HFFc6 (cell line): ENCODE measurements at places on chromosomes 11 and 22. TPM values are rescaled to one million over a fixed set of nuclear protein-coding genes. Genes with fewer than 3 reads are reported as not detected.
A peak's percentile ranks its signal among the peaks of the same experiment; 100 is the strongest.

The AGBL2 gene
- 0.63 to 1.1 TPM (median 0.87 TPM) in 3 replicates for total RNA-seq

The C22orf15 gene
- total RNA-seq: 0.48 and 2.4 TPM in 2 replicates

The RIBC2 gene
- total RNA-seq: 0.63 to 3.0 TPM (median 1.9 TPM) in 3 replicates

The ELFN2 gene
- total RNA-seq: 1.8 to 6.9 TPM (median 5.8 TPM) in 3 replicates

The PACS1 gene
- total RNA-seq: 97.0 to 116 TPM (median 101 TPM) in 3 replicates

The CRYAB gene
- total RNA-seq: 52.8 and 125 TPM in 2 replicates

GRCh38 chr22:30873086-30873650 lies 95.4 kb downstream of the MORC2 start:
- no peak overlapping the region for H3K27ac ChIP-seq
- no peaks in the 10 kb centered on the region for H3K36me3 ChIP-seq
- H3K27me3 ChIP-seq: peaks cover 32% of the 10 kb centered on the region
- no peak for DNase-seq

DNA sequence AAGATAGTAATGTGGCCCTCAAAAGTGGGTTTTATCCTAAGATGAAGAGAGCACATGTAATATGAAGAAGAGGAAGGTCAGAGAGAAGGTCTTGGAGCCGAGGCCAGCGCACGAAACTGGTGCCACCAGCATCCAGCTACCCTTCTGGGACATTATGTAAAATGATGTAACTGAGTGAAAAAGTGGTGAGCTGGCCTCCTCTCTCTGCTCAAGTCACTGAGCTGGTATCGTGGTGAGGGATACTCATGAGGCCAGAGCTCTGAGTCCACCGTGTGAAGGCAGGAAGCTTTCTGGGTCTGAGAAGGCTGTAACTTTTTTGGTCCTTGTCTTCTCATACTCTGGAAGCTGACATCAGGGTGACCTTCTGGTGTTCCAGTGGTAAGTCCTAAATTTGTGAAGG lies 25.1 kb downstream of the RNF185 start:
- peak overlapping the region; percentile 26; the same call in 1 of the 2 replicates for H3K27ac ChIP-seq
- H3K4me3 ChIP-seq: no peak overlapping the region
- peaks cover 25% of the 10 kb centered on the region for H3K36me3 ChIP-seq

GRCh38 chr11:102332611-102332994 lies 14.4 kb upstream of the BIRC2 start:
- peak; percentile 7 for DNase-seq
- peaks cover 26% of the 10 kb centered on the region for H3K4me1 ChIP-seq
- no peak overlapping the region for H3K27ac ChIP-seq
- H3K27me3 ChIP-seq: no peaks in the 10 kb centered on the region
- H3K4me3 ChIP-seq: no peak overlapping the region
- no peaks in the 10 kb centered on the region for H3K36me3 ChIP-seq

- H3K27ac ChIP-seq: no peak overlapping the region
- no peaks in the 10 kb centered on the region; the same call in 1 of the 2 replicates for H3K27me3 ChIP-seq
- no peaks in the 10 kb centered on the region for H3K4me1 ChIP-seq
- H3K4me3 ChIP-seq: no peak overlapping the region
These were observed 8.7 kb downstream of the TKFC start for GRCh38 chr11:61341706-61342105.

DNA sequence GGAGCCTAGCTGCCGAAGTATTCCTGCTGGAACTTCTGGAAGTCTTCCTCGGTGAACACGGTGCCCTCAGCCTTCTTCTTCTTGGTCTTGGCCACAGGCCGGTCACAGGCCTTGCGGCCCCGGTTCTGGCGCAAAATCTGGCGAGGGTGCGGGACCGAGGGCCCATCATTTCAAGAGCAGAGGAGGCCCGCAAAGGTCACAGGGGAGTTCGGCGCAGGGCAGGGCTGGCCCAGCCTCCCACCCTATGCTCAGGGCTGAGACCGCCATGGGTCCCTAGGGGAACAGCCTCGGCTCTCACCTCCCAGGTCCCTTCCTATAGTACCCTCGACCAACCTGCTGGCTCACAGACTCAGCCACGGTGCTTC lies 3.1 kb downstream of the RPS19BP1 start:
- no peak for DNase-seq
- peak overlapping the region; percentile 59; the same call in 1 of the 2 replicates for H3K27ac ChIP-seq
- peaks cover 62% of the 10 kb centered on the region for H3K4me1 ChIP-seq
- H3K36me3 ChIP-seq: peaks cover 24% of the 10 kb centered on the region

DNA sequence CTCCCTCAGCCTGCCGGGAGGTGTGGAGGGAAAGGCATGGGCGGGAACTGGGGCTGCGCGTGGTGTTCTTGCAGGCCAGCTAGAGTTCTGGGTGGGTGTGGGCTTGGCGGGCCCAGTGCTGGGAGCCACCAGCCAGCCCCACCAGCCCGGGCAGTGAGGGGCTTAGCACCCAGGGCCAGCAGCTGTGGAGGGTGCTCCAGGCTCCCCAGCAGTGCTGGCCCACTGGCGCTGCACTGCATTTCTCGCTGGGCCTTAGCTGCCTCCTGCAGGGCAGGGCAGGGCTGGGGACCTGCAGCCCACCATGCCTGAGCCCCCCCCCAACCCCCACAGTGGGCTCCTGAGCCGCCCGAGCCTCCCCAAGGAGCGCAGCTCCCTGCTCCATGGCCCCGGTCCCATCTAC lies 304.2 kb downstream of the KCNA4 start:
- no peak overlapping the region for H3K27ac ChIP-seq
- H3K4me3 ChIP-seq: no peak overlapping the region
- DNase-seq: no peak
- H3K36me3 ChIP-seq: no peaks in the 10 kb centered on the region

DNA sequence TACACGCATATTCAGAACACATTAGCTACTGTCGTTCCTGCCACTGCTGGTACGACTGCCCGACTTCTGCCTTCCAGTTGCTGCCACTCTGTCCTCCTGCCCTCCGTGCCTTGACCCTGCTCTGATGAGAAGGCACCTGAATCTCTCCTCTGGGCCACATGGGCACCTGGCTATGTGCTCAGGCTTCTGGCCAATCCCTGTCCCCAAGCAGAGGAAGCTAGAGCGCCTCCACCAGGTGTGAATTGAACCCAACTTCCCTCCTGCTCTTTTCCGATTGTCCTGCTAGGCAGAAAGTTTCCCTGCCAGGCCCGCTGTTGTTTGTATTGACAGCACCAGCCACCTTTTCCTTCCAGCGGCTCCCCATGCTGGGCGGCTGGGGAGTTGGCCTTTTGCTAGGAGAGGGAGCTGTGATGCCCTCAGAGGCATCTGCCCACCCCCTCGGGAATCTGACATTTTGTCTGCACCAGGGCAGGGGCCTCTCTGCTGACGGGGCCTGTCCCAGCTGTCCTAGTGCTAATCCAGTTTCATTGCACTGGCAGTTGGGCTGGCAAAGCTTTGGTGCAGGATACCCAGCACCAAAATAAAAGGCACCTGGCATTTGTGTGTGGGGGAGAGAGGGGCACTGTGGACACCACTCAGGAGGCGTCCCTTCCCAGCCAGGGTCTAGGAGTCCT lies 118.0 kb downstream of the GRIK4 start:
- H3K36me3 ChIP-seq: no peaks in the 10 kb centered on the region
- H3K4me1 ChIP-seq: no peaks in the 10 kb centered on the region
- no peak for DNase-seq
- no peak overlapping the region for H3K27ac ChIP-seq
- no peak overlapping the region for H3K4me3 ChIP-seq
